Activated T-helper 1 cell treated with anti-CD3 and anti-CD28 coated beads, Interleukin-12 subunit alpha, Interleukin-12 subunit beta, Interleukin-2, Interleukin-4 antibody, amounts not matched to agents 30 ng/mL and 10 ng/mL and 1 ng/mL, durations not matched to agents 14 hours and 24 hours and 36 hours (primary cell): ENCODE measurements at places on chromosomes 12 and 14.

DNA sequence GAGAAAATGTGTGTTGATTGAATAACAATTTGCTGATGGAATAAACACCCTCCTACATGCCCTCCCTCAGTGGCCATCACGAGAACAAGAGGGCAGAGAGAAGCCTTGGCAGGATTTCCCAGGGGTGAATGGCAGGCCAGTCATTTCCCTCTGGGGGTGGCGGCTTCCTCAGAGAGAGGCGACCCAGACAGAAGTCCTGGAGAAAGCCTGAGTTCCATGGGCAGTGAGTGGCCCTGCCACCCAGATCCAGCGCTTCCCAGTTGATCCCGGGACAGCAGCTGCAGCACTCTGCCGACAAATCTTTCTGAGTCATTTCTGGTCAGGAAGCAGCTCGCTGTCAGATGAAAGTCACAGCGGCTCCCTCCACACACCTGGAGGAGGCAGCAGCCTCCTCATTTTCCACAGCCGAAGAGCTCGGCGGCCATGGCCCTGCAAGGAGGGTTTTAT, 123.0 kb downstream of the SCARB1 start:
- peak overlapping the region; percentile 17 for H3K4me3 ChIP-seq
- H3K27me3 ChIP-seq = peaks cover 5% of the 10 kb centered on the region
- no peaks in the 10 kb centered on the region for H3K36me3 ChIP-seq

- H3K4me1 ChIP-seq = no peaks in the 10 kb centered on the region
- DNase-seq = no peak
- H3K27ac ChIP-seq = no peak overlapping the region
- H3K36me3 ChIP-seq = no peaks in the 10 kb centered on the region
Measured at GRCh38 chr12:102215992-102216691, 18.5 kb upstream of the PMCH start.

GRCh38 chr12:72011374-72011773, 72.7 kb downstream of the TPH2 start:
- DNase-seq = no peak
- no peak overlapping the region for H3K27ac ChIP-seq
- H3K27me3 ChIP-seq = peaks cover 8% of the 10 kb centered on the region
- no peaks in the 10 kb centered on the region for H3K36me3 ChIP-seq
- no peaks in the 10 kb centered on the region for H3K4me1 ChIP-seq

- peaks cover 17% of the 10 kb centered on the region for H3K4me1 ChIP-seq
- H3K36me3 ChIP-seq = no peaks in the 10 kb centered on the region
- no peak overlapping the region for H3K4me3 ChIP-seq
Measured at GRCh38 chr14:24084440-24084839, 9.7 kb upstream of the PCK2 start.

- no peak overlapping the region for H3K4me3 ChIP-seq
- peaks cover 14% of the 10 kb centered on the region for H3K4me1 ChIP-seq
- no peak for DNase-seq
- no peak overlapping the region for H3K27ac ChIP-seq
- H3K36me3 ChIP-seq = peaks cover 3% of the 10 kb centered on the region
- H3K27me3 ChIP-seq = no peaks in the 10 kb centered on the region
Measured at GRCh38 chr14:35695647-35696046, 113.4 kb downstream of the RALGAPA1 start.

DNA sequence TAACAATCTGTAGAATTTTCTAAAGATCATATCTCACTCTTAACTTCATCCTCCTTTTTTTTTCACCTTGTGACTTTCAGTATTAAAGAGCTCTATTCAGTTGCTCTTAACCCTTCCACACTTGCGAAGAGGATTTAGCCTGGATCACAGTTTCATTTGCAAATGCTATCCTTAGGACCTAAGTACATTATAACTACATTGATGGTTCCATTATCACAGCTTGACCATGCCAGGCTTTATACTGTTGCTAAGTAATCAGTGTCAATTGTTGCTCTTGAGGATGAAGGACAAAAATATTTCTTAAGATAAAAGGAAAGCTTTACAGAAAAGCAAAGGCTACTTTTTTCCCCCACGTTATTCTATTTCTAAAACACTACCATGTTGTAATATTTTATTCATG, 122.2 kb downstream of the PDZRN4 start:
- no peaks in the 10 kb centered on the region for H3K36me3 ChIP-seq
- no peaks in the 10 kb centered on the region for H3K4me1 ChIP-seq
- DNase-seq = no peak
- no peak overlapping the region for H3K4me3 ChIP-seq
- H3K27ac ChIP-seq = no peak overlapping the region

- H3K4me1 ChIP-seq = peaks cover 83% of the 10 kb centered on the region
- peaks cover 14% of the 10 kb centered on the region for H3K36me3 ChIP-seq
- peak within 1 kb of the TSS; percentile 90 for H3K4me3 ChIP-seq
- peak within 1 kb of the TSS; percentile 87 for H3K27ac ChIP-seq
- peak; percentile 72 for DNase-seq
Measured at GRCh38 chr12:51323966-51324895, at the start of gene BIN2. Gene BIN2, minus strand, starts transcription at chr12:51324174. Its CDS starts 72 bp downstream, at chr12:51324102.

- H3K27ac ChIP-seq = no peak overlapping the region
- DNase-seq = no peak
- H3K4me1 ChIP-seq = no peaks in the 10 kb centered on the region
- no peaks in the 10 kb centered on the region for H3K36me3 ChIP-seq
- H3K4me3 ChIP-seq = no peak overlapping the region
Measured at GRCh38 chr14:28406196-28406595, 360.4 kb upstream of the FOXG1 start.

DNA sequence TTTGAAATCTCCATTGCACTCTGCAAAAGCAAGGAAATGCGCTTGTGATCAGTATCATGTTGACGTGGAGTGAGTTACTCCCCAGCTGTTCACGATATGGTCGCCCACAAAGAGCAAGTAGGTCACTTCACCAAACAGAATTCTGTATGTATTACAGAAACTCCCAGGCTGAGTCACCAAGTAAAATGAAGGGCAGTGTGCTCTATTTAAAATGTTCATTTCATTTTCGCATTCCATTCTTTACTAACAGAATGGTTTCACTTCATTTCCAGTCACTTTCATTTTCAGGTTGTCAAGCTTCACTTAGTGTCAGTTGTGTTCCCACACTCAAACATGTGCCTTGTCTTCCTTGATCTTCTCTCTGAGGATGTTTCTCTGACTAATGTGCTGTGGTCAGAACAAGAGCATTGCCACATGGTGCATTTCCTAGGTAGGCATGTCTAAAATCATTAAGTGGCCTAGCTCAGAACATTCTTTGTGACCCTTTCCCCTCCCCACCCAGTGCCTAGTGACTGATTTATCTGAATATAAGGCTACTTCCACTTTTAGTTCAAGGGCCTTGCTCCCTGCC, 391.2 kb downstream of the RAD51B start:
- peaks cover 49% of the 10 kb centered on the region for H3K4me1 ChIP-seq
- no peaks in the 10 kb centered on the region for H3K36me3 ChIP-seq
- DNase-seq = peak; percentile 55
- H3K4me3 ChIP-seq = peak overlapping the region; percentile 66
- no peaks in the 10 kb centered on the region for H3K27me3 ChIP-seq

DNA sequence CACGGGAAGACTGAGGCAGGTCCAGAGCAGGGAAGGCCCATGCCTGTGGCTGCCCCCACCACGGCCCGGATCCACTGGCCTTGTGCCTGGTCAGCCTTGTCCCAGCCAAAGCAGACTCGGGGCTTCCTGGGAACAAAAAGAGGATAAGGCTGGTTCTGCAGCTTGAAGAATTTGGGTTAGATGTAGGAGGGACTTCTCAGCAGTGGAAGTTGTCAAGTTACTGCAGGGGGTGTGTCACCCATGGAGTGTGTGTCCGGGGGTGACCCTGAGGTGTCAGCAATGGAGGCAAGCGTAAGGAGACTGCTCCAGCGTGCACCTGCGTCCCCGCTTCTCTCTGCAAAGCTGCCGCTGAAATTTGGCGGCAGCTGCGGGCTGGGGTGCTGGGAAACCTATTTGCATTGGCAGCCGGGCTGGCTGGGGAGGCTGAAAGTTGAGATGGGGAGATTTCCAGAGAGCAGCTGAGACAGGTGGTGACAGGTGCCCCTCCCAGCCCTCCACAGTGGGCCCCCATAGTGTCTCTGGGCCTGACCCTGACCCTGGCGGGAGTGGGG, 12.5 kb upstream of the TNFAIP2 start:
- peaks cover 6% of the 10 kb centered on the region for H3K27me3 ChIP-seq
- no peak overlapping the region for H3K4me3 ChIP-seq
- no peaks in the 10 kb centered on the region for H3K36me3 ChIP-seq
- H3K4me1 ChIP-seq = peaks cover 12% of the 10 kb centered on the region
- H3K27ac ChIP-seq = no peak overlapping the region

DNA sequence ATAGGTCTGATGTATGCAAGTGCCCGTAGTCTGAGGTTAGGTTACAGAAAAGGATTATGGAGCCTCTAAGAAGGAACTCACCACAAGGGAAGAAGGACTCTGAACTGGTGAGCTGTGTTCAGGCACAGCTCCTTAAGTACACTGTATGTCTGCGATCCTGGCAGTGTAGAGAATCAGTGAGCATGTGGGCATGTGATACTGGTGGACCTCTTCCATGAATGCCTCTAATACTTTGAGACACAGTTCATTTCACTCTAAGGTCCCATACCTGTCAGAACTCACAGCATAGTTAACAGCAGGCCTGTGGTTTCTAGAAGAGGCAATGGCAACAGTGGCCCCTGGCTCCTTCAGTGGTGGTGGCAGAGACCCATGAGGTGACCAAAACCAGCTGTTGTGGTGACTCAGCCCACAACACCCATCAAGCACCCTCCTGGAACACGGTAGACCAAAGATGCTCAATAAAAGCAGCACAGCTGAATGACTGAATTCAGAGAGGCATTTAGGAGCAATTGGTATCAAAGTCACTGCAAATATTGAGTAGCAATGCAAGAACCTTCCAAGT, 6.9 kb upstream of the OR6J1 start:
- H3K36me3 ChIP-seq = no peaks in the 10 kb centered on the region
- no peak for DNase-seq
- no peak overlapping the region for H3K27ac ChIP-seq
- no peaks in the 10 kb centered on the region for H3K4me1 ChIP-seq

DNA sequence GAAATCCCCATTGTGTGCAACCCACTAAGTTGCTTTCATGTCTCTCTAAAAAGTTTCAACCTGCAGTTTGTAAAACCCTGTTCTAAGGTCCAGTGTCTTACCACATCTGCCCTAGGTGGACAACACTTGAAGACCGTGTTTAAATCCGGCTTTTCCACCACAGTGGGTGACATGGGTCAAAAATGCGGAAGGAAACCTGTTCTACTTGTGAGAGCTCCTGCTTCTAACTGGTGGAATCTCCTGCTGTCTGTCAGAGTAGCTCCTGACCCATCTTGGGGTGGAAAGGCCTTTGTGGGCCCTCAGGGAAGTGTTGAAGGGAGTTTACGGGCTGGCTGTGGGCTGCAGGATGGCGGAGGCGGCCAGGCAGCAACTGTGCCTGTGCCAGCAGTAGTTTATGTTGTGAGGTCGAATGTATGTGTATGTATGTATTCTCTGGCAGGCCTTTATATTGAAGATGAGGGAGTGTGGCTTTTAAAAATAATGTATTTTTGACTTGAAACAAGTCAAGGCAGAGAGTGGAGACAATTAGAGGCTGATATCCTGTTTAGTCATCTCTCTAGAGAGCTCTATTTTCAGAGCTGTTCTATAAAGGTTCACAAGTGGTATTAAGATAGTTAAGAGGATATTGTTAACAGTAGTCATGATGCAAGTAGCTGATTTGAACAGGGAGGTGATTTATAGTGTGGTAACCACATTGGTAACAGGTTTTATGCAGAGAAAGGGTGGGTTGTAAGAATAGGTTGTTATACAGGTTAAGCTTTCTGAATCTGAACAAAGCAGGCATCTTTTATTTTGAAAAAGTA, 67.0 kb downstream of the PRKCH start:
- H3K27me3 ChIP-seq = no peaks in the 10 kb centered on the region
- peaks cover 13% of the 10 kb centered on the region for H3K4me1 ChIP-seq
- peaks cover 18% of the 10 kb centered on the region for H3K36me3 ChIP-seq
- no peak overlapping the region for H3K4me3 ChIP-seq
- no peak for DNase-seq
- H3K27ac ChIP-seq = no peak overlapping the region

DNA sequence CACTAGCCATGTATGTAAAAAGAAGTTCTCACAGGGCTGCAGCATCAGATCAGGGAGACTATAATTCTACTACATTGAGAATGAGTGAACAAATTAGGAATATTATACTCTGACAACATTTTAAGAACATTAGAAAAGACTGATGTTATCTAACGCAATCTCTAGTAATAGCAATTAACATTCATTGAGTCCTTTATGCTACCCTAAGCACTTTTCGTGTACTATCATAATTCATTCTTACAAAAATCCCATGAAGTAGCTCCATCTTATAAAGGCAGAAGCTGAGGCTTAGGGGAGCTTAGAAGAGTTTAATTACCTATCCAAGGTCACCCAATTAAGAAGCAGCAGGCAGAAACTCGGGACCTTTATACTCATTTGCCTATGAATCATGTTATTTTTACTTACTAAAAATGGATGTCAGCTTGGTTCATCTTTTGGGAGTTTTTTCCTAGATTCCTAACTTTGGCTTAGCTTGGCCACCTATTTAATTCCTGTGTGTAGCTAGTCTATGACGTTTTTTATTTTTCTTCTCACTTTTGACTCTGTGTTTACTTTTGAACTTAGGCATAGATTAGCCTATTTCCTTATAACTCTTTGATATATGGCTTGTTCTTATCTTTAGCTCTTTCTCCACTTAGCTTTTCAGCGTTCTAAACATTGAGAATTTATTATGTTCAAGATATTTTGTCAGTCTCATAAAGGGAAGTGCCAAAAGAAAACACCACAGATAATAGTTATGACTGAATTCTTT, 333.5 kb upstream of the DCN start:
- no peak overlapping the region for H3K4me3 ChIP-seq
- no peaks in the 10 kb centered on the region for H3K27me3 ChIP-seq
- H3K27ac ChIP-seq = no peak overlapping the region

GRCh38 chr12:50784501-50784900, 20.6 kb downstream of the ATF1 start:
- H3K4me3 ChIP-seq = no peak overlapping the region
- peak overlapping the region; percentile 25 for H3K27ac ChIP-seq
- no peak for DNase-seq
- H3K4me1 ChIP-seq = peaks cover 17% of the 10 kb centered on the region
- H3K36me3 ChIP-seq = peaks cover 21% of the 10 kb centered on the region
- no peaks in the 10 kb centered on the region for H3K27me3 ChIP-seq

- peaks cover 24% of the 10 kb centered on the region for H3K36me3 ChIP-seq
- H3K27me3 ChIP-seq = no peaks in the 10 kb centered on the region
- DNase-seq = no peak
- no peak overlapping the region for H3K4me3 ChIP-seq
- peaks cover 4% of the 10 kb centered on the region for H3K4me1 ChIP-seq
Measured at GRCh38 chr12:121334513-121335343, 17.5 kb downstream of the ANAPC5 start.

- no peak overlapping the region for H3K4me3 ChIP-seq
- H3K27ac ChIP-seq = no peak overlapping the region
- no peak for DNase-seq
- H3K4me1 ChIP-seq = peaks cover 14% of the 10 kb centered on the region
- no peaks in the 10 kb centered on the region for H3K36me3 ChIP-seq
Measured at GRCh38 chr12:132503618-132504204, 13.8 kb downstream of the FBRSL1 start.

GRCh38 chr12:111227476-111228420, 141.1 kb downstream of the PHETA1 start:
- no peaks in the 10 kb centered on the region for H3K36me3 ChIP-seq
- no peak overlapping the region for H3K4me3 ChIP-seq
- no peak overlapping the region for H3K27ac ChIP-seq
- H3K27me3 ChIP-seq = peaks cover 4% of the 10 kb centered on the region
- no peak for DNase-seq
